ENCODE measurements at places on chromosomes 6 and 20. TPM values are rescaled to one million over a fixed set of nuclear protein-coding genes. Genes with fewer than 3 reads are reported as not detected.

LIN28B gene
- total RNA-seq, result not detected

DNA sequence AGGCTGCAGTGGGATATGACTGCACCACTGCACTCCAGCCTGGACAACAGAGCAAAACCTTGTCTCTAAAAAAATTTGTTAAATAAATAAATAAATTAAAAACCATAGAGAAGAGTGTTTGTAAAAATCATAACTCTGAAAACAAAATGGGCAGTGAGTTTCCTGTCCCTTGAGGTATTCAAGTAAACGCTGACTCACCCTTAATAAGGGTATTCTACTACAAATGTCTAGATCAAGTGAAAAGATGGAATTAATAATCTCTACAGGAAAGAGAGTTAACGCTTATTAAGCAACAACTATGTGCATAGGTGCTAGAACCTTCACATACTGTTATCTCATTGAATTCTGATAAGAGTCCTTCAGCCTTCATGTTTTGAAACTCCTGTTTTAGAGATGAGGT is 19.9 kb upstream of the MBOAT1 start:
- no peak for DNase-seq

PRR18 gene
- total RNA-seq, result not detected

OR2H2 gene
- total RNA-seq, result not detected

DNA sequence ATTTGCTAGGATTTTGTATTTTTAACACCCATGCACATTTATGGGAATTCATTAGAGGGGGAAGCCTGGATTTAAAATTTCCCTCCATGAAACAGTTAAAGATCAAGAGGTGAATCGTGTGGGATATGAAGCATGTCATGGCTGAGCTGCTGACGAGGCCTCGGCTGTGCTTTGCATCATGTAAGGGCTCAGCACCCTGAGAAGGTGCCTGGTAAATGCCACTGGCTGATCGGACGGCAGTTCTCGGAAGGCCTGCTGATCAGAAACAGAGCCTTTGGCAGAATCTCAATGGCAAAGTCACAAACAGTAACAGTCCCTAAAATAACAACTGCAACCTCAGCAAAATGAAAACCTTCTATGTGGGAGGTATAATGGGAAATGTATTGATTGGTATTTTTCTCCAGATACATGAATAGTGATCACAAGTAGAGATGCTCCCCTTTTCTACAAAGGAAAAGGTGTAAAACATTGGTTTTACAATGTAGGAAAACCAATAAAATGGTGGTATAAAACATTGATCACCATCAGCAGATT is 53.0 kb upstream of the FUCA2 start:
- peak; percentile 83 for DNase-seq

DNA sequence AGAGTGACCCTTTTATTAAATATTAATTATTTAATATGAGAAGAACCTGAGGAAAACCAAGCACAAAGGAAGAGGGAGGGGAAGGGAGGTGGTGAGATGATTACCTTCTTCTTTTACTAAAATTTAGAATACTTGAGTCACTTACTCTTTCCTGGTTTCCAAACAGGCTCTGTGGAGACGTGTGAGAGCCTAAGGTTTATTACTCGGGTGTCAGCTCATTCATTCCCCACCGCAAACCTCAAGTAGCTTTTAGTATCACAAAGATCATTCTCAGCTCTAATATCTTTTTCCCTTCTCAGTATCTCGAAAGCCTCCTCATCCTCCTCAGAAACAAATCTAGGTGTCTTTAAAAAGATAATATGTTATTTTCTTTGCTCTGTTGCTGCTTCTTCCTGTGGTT is 497.2 kb upstream of the JARID2 start:
- DNase-seq, result no peak

DNA sequence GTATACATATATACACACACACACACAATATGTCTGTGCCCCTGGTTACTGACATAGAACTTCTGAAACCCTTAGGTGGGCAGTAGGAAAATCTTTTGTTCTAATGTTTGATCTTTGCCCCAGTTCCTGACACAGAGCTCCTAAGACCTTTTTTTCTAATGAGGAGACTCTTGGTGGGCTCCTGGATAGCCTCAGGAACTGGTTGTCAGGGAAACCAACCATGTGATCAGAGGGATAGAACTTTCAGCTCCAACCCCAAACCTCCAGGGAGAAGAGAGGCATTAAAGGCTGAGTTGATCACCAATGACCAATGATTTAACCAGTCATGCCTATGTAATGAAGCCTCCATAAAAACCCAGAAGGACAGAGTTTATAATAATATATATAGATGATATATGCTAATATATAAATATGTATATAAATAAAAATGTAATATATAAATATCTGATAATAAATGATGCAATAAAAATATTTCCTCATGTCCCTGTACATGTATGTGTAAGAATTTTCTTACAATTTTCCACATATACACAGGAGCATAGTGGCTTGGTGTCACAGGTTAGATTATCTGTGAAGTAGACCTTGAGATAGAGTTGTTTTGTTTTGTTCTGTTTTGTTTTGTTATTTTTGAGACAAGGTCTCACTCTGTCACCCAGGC is 93.3 kb downstream of the GPX5 start:
- no peak for DNase-seq

ANKS1A gene
- total RNA-seq, result 31.2 TPM

DNA sequence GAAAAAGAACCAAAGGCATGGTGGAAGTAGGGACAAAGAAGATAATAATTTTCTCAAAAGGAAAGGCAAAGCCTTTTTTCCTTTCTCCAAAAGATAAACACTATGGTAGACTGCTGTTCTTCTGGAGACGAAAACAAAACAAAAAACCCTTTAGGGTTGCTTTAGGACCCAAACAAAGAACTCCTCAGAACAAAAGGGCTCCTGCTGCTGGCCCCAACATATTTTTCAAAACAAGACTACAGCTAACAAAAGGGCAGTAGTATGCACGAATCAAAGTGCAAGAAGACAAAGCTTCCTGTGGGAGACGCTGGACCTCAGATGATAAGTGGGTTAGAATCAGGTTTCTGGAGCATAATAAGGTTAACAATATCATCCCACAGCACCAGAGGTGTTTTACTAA is 15.8 kb downstream of the NCOA5 start:
- no peak for DNase-seq

- no peak for DNase-seq
Measured at GRCh38 chr6:115071962-115072361, 729.1 kb upstream of the HS3ST5 start.

KIF6 gene
- total RNA-seq, result 0.65 TPM

LAMA5 gene
- 81.2 TPM for total RNA-seq

ZBTB9 gene
- 6.4 TPM for total RNA-seq

DNA sequence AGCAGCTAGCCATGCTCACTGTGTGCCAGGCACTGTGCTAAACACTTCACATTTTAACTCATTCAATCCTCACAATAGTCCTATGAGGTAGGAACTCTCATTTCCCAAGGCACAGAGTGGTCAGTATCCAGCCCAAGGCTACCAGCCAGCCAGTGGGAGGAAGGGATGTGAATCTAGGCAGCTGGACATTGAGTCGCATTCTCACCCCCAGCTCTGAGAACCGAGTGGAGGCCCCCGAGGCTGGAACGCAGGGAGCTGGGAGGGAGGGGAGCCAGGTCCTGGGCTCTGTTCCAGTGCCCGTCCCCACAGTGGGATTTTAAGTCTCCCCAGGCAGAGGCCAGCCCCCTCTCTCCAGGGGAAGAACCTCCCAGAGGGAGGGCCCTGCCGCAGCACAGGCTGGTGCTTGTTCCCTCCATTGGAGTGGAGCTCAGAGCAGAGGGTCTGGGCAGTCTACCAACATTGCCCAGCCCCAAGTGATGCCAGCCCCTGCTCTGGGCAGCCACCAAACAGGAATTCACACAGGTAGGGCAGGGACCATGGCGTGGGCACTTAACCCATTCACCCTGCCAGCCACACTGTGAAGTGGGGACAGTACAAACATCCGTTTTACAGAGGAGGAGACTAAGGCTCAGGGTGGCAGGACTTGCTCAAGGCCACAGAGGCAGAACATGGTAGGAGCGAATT is 131.3 kb downstream of the CEBPB start:
- DNase-seq, result no peak

- no peak for DNase-seq
Measured at GRCh38 chr20:19275038-19275629, 62.7 kb downstream of the SLC24A3 start.

DNA sequence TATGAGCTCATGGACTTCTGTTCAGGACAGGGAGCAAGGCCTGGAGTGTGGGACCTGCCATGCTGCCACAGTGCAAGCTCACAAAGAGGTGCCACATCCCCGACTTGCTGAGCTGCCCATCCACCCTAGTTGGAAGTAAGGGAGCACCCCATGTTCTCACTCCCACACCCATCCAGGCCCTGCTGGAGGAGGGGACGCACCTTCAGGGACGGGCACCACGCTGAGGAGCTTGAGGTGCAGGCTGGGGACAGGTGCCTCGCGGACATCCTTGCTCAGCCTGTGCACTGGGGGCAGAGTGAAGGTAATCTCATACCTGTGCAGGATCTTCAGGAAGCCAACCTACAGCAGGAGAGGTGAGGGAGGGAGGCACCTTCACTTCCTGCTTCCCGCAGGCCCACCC is 12.3 kb downstream of the ADISSP start:
- DNase-seq, result no peak

DNA sequence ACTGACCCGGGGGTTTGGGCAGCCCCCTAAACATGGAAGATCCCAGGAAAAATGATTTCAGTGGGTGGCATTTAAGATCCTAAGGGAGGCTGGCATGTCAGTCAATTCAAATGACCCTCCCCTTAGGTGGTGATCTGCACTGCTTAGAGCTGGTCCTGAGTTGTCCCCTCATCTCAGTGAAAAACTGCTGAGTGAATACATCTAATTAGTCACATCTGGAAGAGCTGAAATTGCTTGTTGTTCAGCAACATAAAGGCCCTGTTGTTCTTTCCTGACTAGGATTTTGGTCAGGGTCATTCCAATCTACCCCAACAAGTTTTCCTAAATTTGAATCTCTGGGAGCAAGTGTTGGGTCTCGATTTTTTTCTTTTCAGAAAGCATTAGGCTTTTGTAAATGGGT is 126.4 kb downstream of the LCA5 start:
- no peak for DNase-seq

DNA sequence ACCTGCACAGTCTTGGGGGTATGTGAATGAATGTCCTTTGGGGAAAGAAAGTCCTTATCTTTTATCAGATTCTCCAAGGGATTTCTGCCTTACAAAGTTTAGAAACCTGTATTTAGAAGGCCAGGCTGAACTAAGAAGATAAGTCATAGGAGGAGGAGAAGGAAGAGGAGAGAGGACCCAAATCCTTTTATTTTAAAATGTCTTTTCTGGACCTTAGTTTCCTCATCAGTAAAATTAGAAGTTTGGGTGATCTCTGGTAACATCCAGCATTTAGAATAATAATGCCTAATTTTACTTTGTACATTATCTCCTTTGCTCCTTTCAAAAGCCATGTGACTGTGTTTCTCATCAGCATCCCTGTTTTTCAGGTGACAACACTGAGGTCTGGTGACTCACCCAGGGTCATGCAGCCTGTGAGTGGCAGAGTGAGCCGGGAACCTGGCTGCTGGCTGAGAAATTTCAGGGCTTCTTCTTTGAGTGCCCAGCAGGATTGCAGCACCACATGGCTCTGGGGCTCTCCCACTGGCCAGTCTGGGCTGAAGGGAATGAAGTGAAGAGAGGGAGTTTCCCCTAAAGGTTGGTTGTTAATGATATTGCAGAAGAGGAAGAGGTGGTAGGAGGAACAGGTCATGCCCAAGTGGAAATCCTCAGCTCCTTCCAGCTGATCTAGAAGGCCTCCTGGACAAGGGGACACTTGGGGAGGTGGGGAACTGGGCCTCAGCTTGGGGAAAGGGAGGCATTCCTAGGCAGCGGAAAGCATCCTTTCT is 34.0 kb downstream of the VEGFA start:
- no peak for DNase-seq

DNA sequence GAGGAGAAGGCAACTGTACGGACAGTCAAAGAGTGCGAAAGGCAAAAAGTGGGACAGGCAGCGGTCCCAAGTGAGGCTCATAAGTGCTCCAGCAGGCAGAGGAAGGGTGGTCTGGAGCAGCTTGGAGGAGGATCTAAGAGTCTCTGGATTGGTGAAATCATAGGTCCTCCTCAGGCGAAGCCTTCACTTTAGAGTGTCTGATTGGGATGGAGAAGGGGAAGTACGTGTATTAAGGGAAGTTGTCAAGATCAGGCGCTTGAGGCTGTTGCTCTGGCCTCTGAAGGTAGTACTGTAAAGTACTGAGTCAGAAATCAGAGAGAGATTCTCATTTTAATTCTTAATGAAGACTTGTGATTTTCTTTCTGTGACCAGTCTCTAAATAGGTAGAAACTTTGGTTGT is 185.6 kb downstream of the KIF16B start:
- no peak for DNase-seq

GRCh38 chr6:1499777-1500176 is 109.9 kb upstream of the FOXC1 start:
- no peak for DNase-seq

- DNase-seq, result no peak
Measured at GRCh38 chr20:59154317-59155013, 9.2 kb upstream of the ZNF831 start.

DNA sequence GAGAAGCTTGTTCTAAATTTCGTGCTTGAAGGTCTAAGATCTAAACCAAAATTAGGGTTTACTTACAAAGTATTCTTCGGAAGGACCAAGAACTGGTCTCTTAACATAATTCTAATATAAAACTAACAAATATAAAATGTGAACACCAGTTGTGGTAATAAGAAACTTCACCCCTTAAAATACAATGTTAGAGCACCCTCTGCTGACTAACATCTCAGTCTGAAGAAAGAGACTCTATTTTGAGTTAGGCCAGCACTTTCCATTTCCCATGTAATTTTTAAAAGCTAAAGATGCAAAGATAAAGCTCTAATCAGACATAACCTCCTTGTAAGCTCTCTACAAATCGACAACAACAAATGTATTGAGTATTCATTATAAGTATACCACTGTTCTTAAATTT is 24.6 kb downstream of the ATG5 start:
- DNase-seq, result no peak

DNA sequence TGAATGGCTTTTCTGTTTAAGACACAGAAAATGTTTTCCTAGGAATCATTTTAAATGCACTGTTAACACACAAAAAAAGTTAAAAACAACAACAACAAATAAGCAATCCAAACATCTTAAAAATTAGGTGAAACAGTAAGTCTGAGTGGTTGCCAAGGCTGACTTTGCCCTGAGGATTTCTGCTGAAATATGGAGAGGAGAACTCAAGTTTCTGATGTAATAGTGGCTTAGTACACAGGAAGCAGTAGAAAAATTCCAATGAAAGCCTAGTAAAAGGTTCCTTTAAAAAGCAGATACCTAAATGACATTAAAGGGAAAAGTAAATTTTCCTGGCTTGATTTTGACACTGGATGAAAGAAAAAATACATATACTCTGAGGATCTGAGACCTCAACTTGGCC is 184.2 kb downstream of the EPM2A start:
- no peak for DNase-seq

OXT gene
- not detected for total RNA-seq
